Parietal lobe (tissue), 2 donors: ENCODE measurements at places on chromosomes 2 and 18. TPM values are rescaled to one million over a fixed set of nuclear protein-coding genes. Genes with fewer than 3 reads are reported as not detected.

ADCYAP1 gene
- total RNA-seq, result 3.1 TPM

MAP3K19 gene
- 1.6 TPM for total RNA-seq

DGKD gene
- 63.5 TPM for total RNA-seq

ARMC9 gene
- 34.1 TPM for total RNA-seq

SERPINB7 gene
- not detected for total RNA-seq

PLA2R1 gene
- 2.2 TPM for total RNA-seq

PROC gene
- not detected for total RNA-seq

IL36G gene
- not detected for total RNA-seq

ASPRV1 gene
- 8.8 TPM for total RNA-seq

EDAR gene
- total RNA-seq, result not detected

KYNU gene
- under 0.01 TPM for total RNA-seq

RIT2 gene
- 30.0 TPM for total RNA-seq

CCNYL1 gene
- 21.0 TPM for total RNA-seq

NDC80 gene
- total RNA-seq, result 8.8 TPM

TMEM198 gene
- 15.7 TPM for total RNA-seq

MRPL30 gene
- 69.5 TPM for total RNA-seq

TSPYL6 gene
- 0.31 TPM for total RNA-seq

NT5C1B gene
- total RNA-seq, result not detected

SOCS6 gene
- total RNA-seq, result 36.9 TPM

CCDC141 gene
- 3.4 TPM for total RNA-seq

HRH4 gene
- not detected for total RNA-seq

MRO gene
- 0.31 TPM for total RNA-seq

FHOD3 gene
- total RNA-seq, result 84.5 TPM

FIGN gene
- total RNA-seq, result 4.4 TPM

GBX2 gene
- not detected for total RNA-seq

ANKRD53 gene
- total RNA-seq, result 1.9 TPM

FEV gene
- total RNA-seq, result not detected

POTEC gene
- 0.31 TPM for total RNA-seq

SRD5A2 gene
- not detected for total RNA-seq

OST4 gene
- total RNA-seq, result 192 TPM

FASTKD1 gene
- 77.6 TPM for total RNA-seq

TTLL4 gene
- 21.9 TPM for total RNA-seq

ANKRD30B gene
- 2.2 TPM for total RNA-seq

TFPI gene
- total RNA-seq, result 22.2 TPM

RNU2-63P gene
- not detected for total RNA-seq

ALKAL2 gene
- not detected for total RNA-seq

CFC1 gene
- not detected for total RNA-seq

PTMA gene
- 543 TPM for total RNA-seq

PRSS56 gene
- not detected for total RNA-seq

GPR39 gene
- 10.0 TPM for total RNA-seq

LBX2 gene
- total RNA-seq, result not detected

SDC1 gene
- 5.3 TPM for total RNA-seq

CFAP221 gene
- 11.3 TPM for total RNA-seq

PDE1A gene
- total RNA-seq, result 51.0 TPM

MEP1B gene
- total RNA-seq, result not detected

FHL2 gene
- 4.1 TPM for total RNA-seq

MYO7B gene
- not detected for total RNA-seq

SALL3 gene
- 17.2 TPM for total RNA-seq

CEBPZ gene
- 49.5 TPM for total RNA-seq
